ENCODE measurements at places on chromosomes 7 and 10.

DNA sequence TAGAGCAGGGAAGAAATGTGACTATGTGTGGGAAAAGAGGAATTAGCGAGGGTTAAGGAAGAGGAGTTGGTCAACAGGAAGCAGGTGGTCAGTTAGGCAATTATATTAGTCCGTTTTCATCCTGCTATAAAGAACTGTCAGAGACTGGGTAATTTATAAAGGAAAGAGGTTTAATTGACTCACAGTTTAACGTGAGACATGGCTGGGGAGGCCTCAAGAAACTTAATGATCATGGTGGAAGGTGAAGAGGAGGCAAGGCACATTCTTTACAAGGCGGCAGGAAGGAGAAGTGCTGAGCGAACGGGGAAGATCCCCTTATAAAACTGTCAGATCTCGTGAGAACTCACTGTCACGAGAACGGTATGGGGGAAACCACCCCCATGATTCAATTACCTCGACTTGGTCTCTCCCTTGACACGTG, 35.0 kb downstream of the RAMP3 start:
- DNase-seq: no peak

- no peak for DNase-seq
Observed at GRCh38 chr10:63083904-63084689, 49.0 kb upstream of the NRBF2 start.

- DNase-seq: no peak
Observed at GRCh38 chr7:126659124-126659523, 593.6 kb downstream of the GRM8 start.

DNA sequence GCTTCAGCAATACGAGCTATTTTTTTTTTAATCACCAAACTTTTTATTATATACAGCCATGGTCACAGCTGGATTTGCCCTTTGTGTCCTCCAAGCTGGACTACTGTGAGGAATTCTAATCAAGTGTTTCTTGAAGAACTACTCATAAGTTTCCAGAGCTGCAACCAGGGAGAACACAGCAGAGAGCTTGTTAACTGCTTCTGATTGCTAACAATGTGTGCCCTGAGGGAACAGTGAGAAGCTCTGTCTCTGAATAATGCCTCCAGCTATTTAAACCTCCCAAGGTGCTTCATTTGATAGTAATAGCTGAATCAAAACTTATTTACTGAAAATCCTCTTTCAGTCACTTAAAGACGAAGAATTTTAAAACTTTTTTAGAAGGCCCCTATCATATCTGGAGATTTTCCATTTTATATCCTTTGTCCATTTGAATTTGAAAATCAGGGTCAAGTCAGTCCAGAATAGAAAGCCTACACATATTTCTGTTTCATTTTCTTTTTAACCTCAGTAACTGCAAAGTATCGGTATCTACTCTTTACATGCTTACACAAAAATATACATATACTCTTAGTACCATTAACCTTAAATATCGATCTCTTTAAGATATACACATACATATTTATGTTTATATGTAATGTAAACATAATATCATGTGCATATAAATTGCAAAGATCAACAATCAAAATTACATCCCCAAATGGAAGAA, 1024.2 kb downstream of the GRM8 start:
- no peak for DNase-seq

DNA sequence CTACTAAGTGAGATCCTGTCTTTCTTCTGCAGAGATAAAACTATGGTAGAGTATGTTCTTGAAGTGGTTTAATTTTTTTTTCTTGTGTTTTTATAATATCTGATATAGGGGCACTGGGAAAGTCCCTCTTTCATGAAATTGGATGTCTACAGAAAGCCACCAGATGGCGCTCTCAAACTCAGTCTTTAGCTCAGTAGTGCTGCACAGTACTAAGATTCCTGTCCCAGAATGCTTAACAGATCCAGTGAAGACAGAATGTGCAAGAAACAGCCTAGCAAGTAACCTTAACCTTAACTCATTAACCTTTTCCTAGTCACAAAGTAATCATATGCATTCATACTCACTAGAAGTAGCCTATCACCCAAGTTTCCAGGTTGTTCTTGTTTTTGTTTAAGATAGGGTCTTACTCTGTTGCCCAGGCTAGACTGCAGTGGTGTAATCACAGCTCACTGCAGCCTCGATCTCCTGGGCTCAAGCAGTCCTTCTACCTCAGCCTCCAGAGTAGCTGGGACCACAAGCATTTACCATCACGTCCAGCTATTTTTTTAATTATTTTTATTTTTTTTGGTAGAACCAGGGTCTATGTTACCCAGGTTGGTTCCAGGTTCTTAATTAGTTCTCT, 56.7 kb downstream of the IDE start:
- peak; percentile 44 for DNase-seq

DNA sequence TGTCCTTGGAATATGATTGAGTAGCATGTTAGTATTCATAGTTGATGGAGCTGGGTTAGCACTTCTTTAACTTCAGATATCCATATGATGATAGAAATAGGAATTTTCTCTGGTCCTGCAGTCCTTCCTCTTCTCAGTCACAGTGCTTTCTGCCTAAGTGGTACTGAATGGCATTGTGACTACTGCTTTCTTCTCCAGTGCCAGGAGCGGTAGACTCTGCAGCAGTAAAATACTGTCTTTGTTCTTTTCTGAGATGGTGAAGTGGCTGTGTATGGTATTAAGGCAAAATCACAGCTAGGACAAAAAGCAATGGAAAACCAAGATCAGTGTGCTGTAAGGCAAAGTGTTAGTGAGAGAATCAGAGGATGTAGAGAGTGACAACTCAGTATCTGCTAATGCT, 46.6 kb downstream of the C1GALT1 start:
- no peak for DNase-seq

DNA sequence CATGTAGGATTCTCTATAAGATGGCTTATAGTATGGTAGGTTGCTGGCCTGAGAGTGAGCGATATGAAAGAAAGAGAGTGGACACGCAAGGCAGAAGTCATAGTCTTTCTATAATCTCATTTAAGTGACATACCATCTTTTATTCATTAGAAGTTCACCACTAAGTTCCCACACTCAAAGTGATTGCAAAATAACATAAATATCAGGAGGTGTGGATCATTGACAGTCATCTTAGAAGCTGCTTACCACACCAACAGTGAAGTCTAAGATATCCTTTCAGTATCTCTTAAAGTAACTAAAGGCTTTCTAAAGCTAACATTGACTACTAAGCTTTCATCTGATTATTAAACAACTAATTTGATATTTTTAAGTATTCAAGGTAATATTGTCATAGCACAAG, 36.9 kb upstream of the GNAI1 start:
- DNase-seq: no peak
